ENCODE measurements at places on chromosomes 16 and 17. TPM values are rescaled to one million over a fixed set of nuclear protein-coding genes. Genes with fewer than 3 reads are reported as not detected.

The FBXO47 gene
- not detected for total RNA-seq

The AOC2 gene
- total RNA-seq: 0.36 TPM

The WNK4 gene
- 0.24 TPM for total RNA-seq

DNA sequence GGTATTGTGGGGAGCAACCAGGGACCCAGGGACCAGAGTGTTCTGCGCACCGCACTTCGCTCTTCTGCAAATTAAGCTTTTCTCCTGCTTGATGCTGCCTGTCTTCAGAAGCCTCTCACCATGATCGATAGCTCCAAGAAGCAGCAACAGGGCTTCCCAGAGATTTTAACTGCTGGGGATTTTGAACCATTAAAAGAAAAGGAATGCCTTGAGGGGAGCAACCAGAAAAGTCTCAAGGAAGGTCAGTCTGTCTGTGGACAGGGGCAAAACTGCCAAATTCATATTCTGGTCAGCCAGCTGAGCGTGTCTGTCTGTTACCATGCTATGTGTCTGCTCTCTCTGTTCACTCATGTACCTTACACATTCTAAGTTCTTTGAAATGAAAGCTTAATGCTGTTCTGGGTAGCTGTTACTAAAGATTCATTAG lies 115.7 kb downstream of the MRTFB start:
- DNase-seq: no peak

DNA sequence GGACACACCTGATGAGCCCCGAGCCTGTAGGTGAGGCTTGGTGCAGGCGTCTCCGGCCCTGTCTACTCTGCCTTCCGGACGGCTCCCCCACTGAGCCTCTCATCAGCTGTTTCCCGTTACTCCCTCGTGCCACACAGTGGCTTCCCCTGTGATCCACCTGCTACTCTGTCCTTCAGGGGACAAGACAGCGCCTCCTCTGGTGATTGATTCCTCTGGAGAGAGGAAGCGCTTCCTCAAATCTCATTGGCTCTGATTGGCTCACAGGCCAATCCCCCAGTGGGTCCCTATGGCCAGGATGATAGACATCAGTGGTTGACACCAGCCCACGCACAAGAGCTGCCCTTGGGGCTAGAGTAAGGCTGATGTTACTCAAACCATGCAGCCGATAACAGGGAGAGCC lies 24.0 kb downstream of the RNF213 start:
- no peak for DNase-seq

- DNase-seq: no peak
Observed at GRCh38 chr17:81110488-81111040, 54.7 kb upstream of the PVALEF start.

DNA sequence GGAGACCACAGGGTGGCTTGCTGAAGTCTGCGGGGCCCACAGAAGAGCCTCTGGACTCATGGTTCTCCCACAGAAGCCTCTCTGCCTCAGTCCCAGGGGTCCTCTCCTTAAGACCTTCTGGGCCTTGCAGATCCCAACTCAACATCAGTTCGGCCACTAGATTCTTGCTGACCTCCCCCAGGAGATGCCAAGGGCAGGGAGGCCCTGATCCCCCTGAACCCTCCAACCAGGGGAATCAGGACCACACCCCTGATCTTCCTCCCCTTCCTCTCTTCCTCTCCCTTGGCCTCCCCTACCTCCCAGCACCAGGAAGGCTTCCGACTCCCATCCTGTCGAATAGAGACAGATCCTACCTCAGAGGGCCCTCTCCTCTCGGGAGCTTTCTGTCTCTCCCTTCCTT lies 53.4 kb downstream of the NOS2 start:
- DNase-seq: no peak

DNA sequence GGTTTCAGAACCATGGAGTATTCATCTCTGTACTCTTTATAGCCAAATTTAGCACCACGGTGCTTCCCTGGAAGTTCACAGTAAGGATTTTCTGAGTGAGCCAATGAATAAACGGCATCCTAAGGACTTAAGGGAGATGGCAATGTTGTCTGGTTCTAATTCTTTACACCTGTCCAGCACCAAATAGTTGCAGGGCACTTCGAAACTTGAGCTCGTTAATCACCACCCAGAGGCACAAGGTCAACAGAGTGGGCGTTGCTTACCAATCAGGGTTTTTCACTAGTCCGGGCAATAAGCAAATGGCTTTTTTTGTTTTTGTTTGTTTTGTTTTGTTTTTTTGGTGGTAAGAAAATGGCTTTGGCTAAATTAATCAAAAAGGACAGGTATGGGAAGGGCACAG lies 28.2 kb upstream of the TMEM220 start:
- DNase-seq: no peak

DNA sequence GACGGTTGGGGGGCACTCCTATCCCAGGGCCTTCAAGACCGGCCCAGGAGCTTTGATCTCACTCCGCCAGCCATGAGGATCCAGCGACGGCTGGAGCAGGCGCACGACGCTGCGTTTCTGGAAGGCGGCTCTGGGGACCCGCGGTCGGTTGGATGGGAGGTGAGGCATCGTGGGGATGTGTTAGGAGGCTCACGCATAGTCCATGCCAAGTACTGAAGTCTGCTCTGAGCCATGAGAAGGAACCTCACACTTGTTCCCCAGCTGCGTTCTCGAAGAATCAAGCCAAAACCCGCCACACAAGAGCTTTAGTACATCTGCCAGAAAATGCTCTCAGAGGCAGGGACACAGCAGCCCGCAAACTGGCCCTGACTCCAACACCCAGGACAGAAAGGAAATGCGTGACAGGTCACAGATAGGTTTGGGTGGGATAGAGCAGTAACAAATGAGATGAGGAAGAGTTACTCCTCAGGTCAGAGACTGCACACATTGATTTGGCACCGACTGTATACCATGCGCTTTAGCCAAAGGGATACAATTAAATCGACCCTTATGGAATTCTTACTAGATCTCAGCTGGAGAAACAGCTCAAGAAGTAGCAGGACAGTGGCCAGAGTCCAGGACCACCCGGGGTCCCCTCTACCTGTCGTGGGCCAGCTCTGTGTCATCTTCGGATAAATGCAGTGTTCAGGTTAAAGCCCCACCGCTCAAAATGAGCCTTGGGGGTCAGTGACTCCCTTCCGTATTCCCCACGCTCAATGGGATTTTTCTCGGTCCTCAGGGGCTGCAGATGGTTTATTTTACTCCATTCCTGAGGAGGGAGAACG lies 6.7 kb upstream of the GSG1L start:
- DNase-seq: no peak

DNA sequence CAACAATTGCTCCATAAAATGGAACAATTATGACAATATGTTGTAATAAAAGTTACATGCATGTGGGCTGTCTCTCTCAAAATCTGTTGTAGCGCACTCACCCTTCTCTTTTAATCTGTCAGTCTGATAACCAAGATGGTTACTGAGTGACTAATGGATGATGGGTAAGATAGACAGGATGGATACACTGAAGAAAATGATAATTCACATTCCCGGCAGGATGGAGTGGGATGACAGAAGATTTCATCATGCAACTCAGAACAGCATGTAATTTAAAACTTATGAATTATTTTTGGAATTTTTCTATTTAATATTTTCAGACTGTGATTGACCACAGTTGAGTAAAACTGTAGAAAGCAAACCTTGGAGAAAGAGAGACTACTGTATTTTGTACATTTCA lies 30.5 kb downstream of the CDH13 start:
- DNase-seq: peak; percentile 45

DNA sequence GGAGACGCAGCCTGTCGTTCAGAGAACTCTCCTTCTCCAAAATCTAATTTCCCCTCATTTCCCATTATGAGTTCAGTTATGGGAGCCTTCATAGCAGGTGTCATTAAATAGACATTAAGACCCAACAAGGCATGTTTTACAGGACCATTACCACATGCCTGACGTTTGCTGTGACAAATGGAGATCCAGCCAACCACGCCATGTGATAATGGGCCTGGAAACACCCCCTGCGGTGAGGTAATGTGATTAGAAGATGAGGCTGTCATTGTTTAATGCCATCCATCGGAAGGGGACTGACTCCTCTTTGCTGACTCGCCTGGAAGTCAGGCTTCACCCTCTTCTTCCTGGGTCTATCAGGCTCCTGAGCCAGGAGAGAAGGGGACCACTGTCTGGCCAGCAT lies 76.9 kb downstream of the WSCD1 start:
- DNase-seq: no peak

DNA sequence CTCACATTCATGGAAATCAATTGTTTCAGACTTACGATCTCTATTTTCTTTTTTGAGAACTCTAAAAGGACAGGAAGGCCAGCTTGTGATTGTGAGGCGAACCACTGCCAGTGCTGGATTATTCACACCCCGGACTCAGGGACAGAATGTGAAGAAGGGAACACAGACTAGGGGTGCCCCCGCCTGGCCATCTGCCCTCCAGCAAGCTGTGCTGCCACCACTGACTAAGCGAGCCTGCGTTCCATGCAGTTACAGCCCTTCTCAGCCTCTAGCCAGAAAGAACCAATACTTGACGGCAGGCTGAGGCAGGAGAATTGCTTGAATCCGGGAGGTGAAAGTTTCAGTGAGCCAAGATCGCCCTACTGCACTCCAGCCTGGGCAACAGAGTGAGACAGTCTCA lies 2.8 kb downstream of the HAGH start:
- peak; percentile 40 for DNase-seq

- no peak for DNase-seq
Observed at GRCh38 chr16:78829280-78829679, 729.8 kb downstream of the WWOX start.

DNA sequence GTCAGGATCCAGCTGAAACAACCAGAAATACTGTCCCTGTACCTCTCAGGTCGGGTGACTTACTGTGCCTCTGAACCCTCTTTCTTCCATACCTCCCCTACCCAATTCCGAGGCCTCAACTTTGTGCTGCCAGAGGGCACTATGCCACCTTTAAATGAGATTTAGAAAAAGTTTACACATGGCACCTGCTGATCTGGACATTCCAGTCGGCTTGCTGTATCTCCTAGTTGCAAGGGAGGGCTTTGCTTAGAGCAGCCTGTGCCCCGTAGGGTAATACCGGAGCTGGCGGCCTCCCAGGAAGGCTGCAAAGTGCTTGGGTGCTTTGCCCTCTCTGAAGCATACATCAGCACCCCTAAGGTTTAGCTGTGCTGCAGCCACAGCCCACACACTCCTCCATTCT lies 306.0 kb upstream of the RBFOX1 start:
- DNase-seq: no peak

DNA sequence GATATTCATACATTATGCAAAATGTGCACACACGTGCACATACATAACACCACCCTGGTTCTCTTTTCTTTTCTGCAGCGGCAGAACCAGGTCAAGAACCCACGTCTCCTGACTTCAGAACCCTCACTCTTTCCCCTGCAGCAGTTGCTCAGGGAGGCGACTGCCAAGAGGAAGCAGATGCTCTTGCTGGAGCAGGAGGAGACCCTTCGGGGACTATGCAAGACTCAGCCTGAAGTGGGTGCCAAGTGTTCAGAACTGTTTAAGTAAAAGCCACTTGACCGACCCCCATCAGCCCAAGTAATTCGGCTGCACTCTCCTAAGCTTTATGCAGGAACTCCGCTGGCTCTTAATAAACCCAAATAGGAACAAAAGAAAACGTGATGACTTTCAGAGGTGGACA lies 193.8 kb downstream of the SLC39A11 start:
- no peak for DNase-seq

DNA sequence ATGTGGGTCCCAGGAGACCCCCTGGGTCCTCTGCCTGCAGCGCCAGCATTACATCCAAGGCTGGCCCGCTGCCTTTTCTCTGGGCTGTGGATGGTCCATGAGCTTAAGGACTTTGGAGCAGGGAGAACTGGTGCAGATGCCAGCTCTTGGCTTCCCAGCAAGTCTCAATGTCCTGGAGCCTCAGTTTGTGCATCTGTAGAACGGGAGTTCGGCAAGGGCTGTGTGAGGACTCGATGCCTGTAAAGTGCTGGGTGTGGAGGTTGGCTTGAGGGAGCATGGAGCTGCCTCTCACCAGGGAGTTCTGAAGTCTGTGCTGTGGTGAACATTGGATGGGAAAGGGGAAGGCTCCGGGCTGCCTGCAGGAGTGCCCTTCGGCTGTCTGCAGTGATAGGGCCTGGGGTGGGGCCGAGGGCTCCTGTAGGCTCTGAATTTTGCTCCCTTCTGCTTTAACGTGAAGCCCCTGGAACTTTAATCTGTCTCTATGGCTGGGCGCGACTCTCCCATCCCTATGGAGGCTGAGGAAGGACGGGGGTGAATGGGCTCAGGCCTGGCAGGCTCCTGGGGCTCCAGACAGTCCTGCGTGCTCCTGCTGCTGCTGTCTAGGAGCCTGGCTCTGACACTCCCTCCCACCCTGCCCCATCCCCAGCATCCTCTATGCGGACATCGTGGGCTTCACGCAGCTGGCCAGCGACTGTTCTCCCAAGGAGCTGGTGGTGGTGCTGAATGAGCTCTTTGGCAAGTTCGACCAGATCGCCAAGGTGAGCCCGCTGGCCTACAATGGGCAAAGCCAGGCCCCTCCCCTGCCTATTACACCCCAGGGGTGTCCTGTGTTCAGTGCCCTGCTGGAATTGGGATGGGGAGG lies 27.9 kb downstream of the ADCY7 start:
- DNase-seq: no peak

All from RPMI7951 (cell line).